Caki2 (cell line): ENCODE measurements at places on chromosomes 4 and X.

DNA sequence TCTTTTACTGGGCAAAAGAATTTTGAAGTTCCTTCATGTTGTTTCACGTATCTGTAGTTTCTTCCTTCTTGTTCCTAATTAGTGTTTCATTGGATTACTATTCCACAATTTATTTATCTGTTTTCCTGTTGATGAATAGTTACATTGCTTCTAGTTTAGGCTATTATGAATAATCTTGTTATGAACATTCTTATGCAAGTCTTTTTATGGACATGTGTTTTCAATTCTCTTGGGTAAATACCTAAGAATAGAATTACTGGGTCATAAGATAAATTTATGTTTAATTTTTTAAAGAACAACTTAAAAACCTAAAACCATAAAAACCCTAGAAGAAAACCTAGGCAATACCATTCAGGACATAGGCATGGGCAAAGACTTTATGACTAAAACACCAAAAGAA, 70.9 kb upstream of the RXFP1 start:
- no peak for DNase-seq

DNA sequence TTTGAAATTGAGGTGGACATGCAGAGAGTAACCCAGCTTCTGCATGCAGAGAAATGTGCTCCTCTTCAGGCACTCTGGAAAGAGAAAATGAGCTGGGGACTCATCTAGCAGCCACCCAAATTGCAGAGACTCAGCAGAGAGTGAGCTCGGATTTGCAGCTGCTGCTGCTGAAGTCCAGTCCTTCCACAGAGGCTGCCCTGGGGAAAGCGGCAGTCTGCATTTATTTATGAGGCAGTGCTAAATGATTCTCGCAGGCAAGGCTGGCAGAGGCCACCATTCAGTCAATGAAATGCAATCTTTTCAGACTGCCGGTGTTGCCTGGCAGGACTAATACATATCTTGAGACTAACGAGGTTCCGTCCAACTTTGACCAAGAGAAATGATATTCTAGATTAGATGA, 404.8 kb downstream of the NLGN4X start:
- no peak for DNase-seq

DNA sequence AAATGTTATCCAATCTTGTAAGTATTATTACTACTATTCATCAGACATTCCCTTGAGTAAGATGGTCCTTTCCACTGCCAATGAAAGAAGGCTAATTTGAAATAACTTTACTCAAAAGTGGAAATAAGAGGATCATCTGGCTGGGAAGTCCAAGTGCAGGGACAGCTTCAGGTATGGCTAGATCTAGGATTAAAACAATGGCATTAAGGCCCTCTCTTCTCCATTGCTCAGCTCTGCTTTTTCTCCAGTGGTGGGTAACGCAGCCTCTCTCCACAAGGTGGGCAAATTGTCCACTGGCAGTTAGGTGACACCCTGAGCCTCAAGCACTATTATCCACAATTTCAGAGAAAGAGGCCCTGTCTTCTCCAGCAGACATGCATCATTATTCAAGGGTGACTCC, 66.7 kb upstream of the PGM2 start:
- DNase-seq, result no peak

DNA sequence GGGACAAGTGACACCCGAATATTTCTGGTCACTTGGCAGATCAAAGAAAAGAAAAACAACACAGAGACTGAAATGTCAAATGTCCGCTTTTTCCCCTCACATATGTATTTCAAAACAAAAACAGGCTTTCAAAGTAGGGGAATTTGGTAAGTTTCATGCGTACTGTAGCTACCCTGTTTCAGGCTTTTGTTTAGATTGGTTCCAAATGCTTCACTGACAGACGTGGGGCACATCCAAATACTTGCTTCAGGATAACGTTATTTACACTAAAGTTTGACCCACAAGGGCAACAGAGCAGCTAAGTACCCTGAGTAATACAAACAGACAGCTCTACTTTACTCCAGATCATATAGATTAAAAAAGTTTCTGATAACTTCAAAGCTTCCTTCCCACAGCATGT, 804.5 kb upstream of the POU3F4 start:
- DNase-seq, result no peak

GRCh38 chr4:166577639-166578038, 656.7 kb downstream of the SPOCK3 start:
- no peak for DNase-seq

- no peak for DNase-seq
Observed at GRCh38 chrX:79854469-79854868, 160.1 kb upstream of the TBX22 start.

- peak; percentile 45 for DNase-seq
Observed at GRCh38 chr4:121822796-121823504, 733 bp downstream of the CCNA2 start.

DNA sequence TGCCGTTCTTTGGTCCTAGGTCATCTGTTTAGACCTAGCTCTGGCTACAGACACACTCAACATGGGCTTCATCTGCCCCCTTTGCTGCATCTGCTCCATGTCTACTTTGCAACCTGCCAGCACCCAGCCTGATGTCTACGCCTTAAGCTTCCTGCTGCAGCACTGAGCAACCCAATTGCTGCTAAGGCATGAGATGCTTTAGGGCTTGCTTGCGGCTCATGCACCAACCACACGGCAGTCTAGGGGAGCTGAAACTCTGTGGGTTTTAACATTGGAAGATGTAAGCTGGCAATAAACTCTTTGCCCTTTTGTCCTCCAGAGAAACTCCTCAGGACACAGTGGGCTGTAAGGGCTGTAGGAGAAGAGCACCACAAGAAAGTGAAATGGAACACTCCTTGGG, 11.7 kb upstream of the CLNK start:
- no peak for DNase-seq

- no peak for DNase-seq
Observed at GRCh38 chr4:146975527-146975926, 29.9 kb upstream of the TTC29 start.

GRCh38 chr4:23083391-23083790, 390.7 kb downstream of the GBA3 start:
- no peak for DNase-seq
